ENCODE measurements at places on chromosomes 2 and 18.

- DNase-seq: no peak
These were observed 104.6 kb downstream of the ACKR3 start for GRCh38 chr2:236674238-236674637.

GRCh38 chr18:11309172-11309571, 159.8 kb upstream of the PIEZO2 start:
- no peak for DNase-seq

GRCh38 chr2:207825978-207826377, 56.3 kb upstream of the FZD5 start:
- no peak for DNase-seq

- DNase-seq: no peak
These were observed 5.0 kb upstream of the ESPNL start for GRCh38 chr2:238095143-238095542.

GRCh38 chr2:158533009-158533408, 76.3 kb downstream of the PKP4 start:
- DNase-seq: no peak

GRCh38 chr2:10826625-10827024, 14.0 kb upstream of the PDIA6 start:
- no peak for DNase-seq

DNA sequence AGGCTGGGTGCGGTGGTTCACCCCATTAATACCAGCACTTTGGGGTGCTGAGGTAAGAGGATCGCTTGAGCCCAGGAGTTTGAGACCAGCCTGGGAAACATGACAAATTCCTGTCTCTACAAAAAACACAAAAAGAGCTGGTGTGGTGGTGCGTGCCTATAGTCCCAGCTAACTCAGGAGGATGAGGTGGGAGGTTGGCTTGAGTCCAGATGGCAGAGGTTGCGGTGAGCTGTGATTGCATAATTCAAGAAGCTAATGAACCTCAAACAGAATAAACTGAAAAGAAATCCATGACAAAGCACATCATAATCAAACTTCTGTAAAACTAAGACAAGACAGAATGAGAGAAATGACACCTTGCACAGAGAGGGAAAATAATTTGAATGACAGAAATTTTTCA, 54.8 kb downstream of the SEMA4F start:
- peak; percentile 26 for DNase-seq

DNA sequence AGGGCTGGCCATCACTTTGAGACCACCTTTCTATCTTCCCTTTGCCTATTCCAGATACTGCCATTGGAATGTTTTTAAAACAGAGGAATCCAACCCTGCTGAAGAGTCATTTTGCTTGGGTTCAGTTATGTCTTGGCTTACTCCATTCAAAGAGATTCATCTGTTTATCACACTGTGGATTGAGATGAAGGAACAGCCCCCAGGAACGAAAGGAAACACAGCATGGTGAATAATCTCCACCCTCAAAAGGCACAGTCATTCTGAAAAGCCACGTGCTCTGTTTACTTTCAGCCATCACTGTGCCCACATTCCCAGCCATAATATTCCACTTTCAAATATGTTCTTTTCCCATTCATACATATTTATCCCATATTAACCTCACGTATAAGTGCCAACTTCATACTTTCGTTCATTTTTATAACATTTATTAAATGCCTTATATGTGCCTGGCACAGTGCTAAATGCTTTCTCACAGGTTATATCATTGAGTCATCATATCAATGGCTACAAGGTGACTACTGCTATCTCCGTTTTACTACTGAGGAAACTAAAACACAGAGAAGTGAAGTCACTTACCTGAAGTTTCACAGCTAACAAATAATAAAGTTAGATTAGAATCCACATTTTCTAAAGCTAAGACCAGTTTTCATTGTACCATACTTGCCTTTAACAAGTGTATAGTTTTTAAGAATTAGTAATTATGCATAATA, 143.6 kb downstream of the OSR1 start:
- no peak for DNase-seq

DNA sequence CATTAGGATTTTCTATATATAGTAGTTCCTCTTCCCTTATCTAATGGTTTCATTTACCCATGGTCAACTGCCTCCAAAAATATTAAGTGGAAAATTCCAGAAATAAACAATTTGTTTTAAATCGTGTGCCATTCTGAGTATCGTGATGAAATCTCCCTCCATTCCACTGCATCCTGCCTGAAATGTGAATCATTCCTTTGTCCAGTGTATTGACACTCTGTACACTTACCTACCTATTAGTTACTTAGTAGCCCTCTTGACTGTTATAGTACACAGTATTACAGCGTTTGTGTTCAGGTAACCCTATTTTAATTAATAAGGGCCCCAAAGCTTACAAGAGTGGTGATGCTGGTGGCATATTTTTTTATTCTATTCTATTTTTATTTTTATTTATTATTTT, 26.2 kb downstream of the TAF4B start:
- no peak for DNase-seq

GRCh38 chr2:70241340-70241739, 7.1 kb downstream of the TIA1 start:
- no peak for DNase-seq

- no peak for DNase-seq
These were observed 364.2 kb downstream of the LRRTM1 start for GRCh38 chr2:79940364-79940763.

DNA sequence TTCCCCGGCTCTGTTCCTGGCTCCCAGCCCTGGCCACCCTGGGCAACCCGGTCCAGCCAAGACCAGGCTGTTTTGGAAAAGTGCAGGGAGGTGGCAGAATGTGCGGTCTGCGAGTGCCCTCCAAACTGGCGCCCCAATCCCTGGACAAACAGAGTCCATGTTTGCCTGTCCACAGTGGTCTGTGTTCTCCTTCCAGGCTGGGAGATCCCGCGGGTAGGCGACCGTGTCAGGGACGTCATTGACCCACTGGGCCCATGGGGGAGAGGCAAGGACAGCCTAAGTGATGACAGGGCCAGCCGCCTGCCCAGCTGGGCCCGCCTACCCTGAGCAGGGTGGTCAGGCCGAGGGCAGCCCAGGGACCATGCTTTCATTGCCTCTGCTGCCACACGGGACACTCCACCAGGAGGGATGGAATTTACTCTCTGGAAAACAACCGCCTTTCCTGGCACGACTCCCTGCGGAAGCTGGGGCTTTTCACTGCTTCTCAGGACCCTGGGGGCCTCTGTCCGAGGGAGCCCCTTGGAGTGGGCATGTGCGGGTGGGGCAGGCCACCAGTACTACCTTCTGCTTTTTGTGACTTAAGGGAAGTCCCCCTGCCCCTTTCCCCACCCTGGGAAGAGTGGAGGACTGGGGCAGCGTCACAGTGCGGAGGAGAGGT, 20.1 kb downstream of the CYP26B1 start:
- DNase-seq: no peak

- peak; percentile 23 for DNase-seq
These were observed 270.8 kb downstream of the NYAP2 start for GRCh38 chr2:225670111-225670974.

GRCh38 chr2:17756668-17757067, 2.7 kb downstream of the GEN1 start:
- DNase-seq: no peak

- DNase-seq: no peak
These were observed 14.0 kb upstream of the HRH4 start for GRCh38 chr18:24446453-24446852.

- DNase-seq: no peak
These were observed 69.6 kb downstream of the MYO1B start for GRCh38 chr2:191314697-191315364.

DNA sequence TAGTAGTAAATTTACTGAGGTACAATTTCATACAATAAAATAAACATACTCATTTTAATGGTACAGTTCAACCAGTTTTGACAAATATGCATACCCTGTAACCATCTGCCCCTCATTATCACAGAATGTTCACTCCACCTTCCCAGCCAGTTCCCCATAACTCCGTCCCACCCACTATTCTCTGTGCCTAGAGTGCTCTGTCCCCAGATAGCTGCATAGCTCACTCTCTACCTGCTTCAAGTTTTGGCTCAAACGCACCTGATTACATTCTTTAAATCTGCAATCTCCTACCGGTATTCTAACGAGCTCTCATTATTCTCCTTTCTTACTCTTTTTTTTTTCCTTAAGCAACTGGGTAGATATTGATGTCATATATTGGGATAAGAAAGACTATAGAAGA, 161.9 kb upstream of the SMAD7 start:
- no peak for DNase-seq

DNA sequence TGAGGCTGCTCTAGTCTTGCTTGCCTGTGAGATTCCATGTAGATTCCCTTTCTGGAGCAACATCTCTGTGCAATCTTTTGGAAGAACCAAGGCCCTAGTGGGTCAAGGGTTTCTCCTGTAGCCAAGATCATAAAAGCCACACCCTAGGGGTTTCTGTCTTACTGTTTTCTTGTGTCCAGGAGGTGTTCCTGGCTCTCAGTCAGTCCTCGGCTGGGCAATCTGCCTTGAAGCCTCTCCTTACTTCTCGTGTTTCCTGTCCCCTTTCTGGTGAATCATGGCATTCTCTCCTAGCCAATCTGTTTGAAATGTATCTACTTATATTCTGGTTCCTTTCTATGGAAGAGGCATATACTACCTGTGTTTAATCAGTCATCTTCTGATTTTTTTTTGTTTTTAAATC, 484.8 kb upstream of the UBE2E3 start:
- no peak for DNase-seq

- DNase-seq: no peak
These were observed 583.3 kb downstream of the SATB2 start for GRCh38 chr2:198874472-198874858.

DNA sequence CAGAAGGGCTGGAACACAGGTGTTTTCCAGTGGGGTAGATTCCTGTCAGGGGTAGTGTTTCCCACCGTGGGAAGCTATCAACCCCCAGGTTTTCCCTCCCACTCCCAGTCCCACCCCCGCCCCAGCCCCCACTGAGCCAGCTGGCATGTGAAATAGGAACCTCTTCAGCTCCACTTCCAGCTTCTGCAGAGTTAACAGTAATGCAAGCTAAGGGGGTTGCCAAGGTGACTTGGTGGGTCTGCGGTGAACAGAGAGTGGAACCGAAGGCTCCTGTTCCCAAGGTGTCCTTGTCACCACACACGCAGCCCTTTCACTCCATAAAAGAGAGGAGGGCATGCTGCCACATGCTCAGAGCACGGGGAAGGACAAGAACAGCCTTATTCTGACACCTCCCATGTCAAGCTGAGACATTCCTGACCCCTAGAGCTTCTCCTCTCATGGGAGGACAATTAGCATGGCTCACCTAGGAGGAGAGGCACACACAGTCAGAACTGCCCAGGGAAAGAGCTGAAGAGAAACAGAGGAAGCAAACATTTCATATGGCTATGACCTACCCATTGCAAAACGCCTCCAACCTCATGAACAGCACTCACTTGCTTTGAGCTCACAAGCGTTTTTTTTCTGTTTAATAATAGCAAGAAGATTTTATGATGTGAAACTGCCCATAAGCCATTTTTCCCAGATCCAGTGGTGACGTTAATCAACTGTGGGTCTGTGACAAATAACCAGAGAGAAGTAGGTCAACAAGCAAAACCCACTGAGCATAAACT, 39.8 kb upstream of the TBC1D8 start:
- no peak for DNase-seq

All from non-pigmented ciliary epithelial cell (primary cell).